NCI-H1436 (cell line): ENCODE measurements at places on chromosomes 4 and X.

DNA sequence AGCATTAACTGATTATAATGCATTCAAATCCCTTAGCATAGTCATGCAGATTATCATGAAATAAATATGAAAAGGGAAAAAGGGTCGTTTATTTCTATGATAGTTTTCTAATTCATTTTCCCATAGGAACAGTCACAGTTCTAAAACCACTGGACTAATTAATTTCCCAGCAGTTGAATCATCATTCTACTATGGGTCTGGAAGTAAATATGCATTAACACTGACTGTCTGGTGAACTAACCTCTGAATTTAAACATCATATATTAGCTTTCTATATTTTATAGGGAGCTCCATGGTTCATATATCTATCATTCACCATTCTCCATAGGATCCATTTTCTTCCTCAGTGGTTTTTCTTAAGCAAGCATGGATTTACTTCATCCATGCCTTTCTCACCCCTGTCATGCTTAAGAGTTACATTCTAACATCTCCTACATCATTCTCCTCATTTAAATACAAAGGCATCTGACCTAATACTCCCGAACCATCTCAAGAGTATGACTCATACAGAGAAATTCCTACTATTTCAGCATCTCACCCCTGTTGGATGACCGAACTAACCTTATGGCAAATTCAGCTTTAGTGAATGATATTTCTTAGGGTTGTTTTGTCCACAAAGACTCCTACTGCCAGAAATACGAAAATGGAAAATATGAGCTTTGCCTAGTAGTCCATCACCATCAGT is 198.7 kb upstream of the ADAMTS3 start:
- no peak for DNase-seq

GRCh38 chr4:182699795-182700194 is 217.4 kb downstream of the DCTD start:
- no peak for DNase-seq

DNA sequence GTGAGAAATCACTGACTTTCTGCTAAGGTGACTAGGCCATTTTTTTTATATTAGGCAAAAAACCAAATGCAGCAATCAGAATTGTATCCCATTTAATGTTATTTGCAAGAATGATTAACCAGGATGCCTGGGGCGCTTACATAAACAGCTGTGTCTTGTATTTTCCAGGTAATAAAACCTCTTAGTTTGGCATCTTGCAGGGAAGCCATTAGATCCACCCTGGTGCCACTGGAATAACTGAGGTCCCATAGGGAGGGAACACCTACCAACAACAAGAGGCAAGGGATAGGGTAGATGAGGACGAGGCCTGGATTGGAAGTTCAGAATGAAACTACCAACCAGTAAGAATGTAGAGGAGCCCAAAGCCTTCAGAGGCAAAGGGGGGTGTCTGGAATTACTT is 288.3 kb downstream of the ARHGAP24 start:
- DNase-seq = no peak

GRCh38 chr4:42453612-42454011 is 56.3 kb downstream of the SHISA3 start:
- DNase-seq = no peak

- no peak for DNase-seq
Observed at GRCh38 chrX:136967966-136968365, 65.8 kb downstream of the GPR101 start.

DNA sequence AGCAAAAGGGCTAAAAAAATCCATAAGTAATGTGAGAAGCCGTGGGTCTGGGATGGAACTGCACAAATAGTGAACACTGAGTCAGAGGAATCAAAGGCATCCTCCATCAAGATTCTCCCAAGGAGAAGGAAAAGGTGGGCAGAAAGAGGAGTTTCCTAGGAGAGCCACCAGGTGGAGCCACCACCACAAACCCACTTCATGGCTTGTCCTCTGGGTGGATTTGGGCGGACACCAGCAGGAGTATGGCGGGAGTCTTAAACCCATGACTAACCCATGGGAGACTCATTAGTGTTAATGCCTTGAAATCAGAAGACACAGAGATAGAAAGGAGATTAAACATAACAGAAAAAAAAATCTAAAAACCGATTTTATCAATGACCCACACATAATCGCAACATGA is 147.7 kb downstream of the SH3KBP1 start:
- peak; percentile 1 for DNase-seq

GRCh38 chr4:68326141-68326540 is 23.7 kb downstream of the YTHDC1 start:
- no peak for DNase-seq

- DNase-seq = no peak
Observed at GRCh38 chr4:87209182-87209581, 11.2 kb downstream of the KLHL8 start.

DNA sequence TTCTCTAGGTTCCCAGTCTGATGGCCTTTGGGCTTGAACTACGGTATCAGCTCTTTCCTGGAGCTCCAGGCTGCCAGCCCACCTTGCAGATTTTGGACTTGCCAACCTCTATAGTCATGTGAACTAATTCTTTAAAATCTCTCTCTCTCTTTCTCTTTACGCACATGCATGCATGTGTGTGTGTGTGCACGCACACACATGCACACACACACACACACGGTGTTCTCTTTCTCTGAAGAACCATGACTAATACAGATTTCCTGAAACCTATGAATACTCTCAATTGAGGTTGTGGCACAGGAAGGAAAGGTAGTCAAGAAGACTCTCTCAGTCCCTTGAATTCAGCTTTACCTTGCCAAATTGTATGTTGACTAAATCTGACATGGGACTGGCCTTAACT is 6.2 kb upstream of the ZCCHC13 start:
- DNase-seq = no peak

GRCh38 chr4:127586922-127587571 is 45.7 kb upstream of the INTU start:
- DNase-seq = no peak

- DNase-seq = no peak
Observed at GRCh38 chrX:153778181-153778580, 2.7 kb upstream of the SRPK3 start.

GRCh38 chrX:63658920-63659319 is 126.1 kb downstream of the ARHGEF9 start:
- no peak for DNase-seq

- no peak for DNase-seq
Observed at GRCh38 chrX:97401154-97401553, 517.4 kb downstream of the RPA4 start.

GRCh38 chr4:162681212-162681611 is 485.5 kb downstream of the NAF1 start:
- no peak for DNase-seq

- no peak for DNase-seq
Observed at GRCh38 chr4:134787315-134787714, 585.7 kb upstream of the PABPC4L start.

DNA sequence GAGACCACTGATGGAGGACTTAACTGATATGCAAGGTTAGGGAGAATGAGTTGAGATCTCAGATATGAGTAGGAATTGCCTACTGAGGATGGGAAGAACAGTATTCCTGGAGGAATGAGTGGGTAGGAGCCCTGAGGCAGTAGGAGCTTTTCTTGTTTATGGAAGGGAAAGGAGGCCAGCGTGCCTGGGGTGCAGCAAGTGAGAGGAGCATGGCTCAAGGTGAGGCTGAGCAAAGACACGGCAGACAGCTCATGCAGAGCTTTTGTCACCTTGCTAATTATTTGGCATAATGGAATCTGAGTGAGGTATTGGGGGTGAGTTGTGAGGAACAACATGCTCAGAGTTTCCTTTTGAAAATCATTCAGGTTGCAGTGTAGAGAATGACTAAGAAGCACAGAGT is 65.3 kb upstream of the IBSP start:
- DNase-seq = no peak

- DNase-seq = no peak
Observed at GRCh38 chrX:31384471-31384870, 312.6 kb upstream of the FTHL17 start.

DNA sequence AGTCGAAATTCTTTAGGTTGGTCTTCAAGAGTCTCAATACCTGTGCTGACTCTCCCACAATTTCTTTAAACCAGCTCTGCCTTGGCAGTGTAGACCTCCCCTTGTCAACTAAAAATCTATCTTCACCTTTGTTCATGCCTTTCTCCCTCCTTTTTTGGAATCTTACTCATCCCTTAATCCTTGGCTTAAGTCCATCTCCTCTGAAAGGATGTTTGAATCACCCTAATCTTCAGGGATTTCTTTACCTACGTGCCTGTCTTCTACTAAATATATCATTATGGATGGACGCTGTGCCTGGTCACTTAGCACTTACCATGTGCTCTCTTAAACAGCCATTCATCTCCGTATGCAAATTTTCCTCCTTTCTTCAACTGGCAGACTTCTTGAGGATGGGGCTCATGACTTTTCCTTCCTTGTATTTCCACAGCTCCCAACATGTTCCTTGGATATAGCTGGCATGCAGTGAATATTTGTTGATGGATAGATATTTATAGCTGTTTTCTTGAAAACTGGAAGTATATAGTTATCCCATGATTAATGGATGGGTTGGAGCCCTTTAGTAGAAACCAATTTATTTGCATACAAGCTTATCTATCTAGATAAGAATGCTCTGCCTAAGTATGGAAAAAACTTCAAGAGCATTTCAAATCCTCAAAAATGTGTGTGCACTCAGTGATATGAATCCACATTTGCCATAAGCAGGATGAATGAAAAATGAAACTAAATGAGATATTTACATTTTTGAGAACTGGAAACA is 166.6 kb downstream of the SPRY1 start:
- no peak for DNase-seq

DNA sequence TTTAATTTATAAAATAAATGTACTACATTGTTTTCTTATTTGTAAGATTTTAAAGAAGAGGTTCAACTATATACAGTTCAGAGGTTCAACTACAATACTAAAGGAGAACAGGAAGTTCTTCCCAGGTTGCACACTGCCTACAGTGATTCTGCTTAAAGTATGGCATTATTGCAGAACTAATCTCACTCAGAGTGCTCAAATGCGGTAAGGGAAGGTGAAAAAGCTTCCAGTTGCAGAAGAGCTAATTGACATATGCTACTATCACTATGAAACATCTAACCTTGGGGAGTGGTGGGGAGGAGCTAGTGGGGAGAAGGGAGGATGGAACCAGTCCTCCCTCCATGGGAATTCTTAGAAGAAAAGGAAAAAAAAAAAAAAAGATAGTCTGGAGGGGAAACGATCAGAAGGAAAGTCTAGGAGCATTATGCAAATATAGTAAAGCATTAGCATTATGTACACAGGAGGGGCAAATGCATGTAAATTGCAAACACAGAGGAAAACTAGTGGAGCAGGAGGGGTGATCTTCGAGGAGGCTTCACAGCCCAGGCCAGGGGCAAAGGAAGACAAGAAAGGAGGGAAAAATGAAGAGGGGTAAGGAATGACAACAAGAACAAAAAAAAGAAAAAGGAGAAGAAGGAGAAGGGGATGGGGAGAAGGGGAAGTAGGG is 32.0 kb upstream of the MMAA start:
- no peak for DNase-seq

DNA sequence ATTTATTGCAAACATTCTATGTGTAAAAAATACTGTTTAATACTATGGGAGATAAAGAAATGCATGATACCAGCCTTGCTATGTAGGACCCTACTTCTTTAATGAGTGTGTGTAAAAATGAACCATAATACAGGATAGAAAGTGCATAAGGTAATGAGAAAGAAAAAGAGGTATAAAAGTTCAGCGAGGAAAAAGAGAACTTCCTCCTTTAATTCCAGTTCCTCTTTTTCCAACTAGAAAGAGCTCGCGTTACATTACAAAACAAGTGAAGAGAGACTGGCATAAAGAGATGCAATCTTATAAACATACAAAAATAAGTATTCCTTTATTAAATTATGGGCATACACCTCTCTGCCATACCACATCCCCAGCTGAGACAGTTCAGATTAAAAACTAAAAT is 77.4 kb downstream of the ANKRD17 start:
- no peak for DNase-seq
